ENCODE measurements at places on chromosomes 3 and 15.

DNA sequence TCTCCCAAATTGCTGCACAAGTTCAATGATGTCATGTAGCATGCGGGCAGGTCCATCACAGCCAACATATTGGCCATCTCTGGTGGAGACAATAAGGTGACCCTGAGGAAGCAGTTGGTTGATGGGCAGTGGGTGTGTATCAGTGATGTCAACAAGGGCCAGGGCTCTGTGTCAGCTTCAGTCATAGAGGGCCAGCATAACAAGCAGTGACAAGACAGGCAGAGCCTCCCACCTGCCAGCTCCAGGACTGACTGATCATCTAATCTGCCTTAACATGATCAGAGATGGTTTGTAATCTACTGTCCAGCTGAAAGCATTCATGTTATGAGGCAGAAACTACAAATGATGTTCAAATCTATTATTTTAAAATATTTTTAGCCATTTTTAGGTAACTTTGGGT is 62.3 kb downstream of the GLB1 start:
- no peak for DNase-seq

GRCh38 chr3:36911990-36912804 is 32.7 kb downstream of the TRANK1 start:
- peak; percentile 73 for DNase-seq

DNA sequence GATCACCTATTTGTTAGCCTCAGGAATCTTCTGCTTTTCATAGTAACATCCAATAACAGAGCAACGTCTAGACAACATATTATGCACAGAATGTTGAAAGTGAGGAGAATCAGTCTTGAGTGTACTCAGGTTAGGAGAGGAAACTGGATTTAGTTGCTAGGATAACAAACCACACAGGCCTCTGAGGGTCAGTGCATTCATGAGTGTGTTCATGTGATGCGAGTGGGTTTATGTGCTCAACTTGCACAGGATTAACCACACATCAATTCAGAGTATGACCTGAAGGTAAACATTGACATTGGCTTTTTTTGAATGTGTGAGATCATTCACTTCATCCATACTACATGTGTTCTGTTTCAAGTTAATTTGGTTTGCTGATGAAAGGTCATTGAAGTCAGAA is 287.6 kb downstream of the DIPK2A start:
- DNase-seq, result no peak

DNA sequence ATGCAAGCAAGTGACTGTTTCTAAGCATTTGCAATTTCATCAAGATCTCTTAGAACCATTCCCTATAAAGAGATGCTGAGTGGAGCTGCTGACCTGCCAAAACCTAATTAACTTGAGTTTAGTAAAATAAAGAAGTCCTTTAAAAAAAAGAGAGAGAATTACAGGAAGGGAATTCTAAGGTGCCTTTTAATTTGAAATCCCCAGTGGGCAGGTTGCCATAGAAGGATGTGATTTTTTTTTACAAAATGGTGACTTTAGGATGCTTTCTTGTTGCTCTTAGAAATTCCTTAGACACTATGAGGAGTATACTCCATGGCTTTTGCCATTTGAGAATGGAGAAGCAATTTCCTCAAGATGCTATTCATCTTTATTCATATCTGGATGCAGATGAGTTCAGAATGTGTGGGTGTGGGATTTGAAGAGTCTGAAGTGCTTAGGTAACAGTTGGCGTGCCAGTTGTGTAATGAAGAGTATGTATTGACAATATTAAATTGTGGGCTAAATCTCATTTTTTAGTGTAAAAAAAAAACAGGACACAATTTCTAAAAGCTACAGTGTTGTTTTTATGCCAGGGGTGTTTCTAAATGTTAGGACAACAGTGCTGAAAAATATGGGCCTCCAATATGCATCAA is 13.6 kb downstream of the LRRC3B start:
- DNase-seq, result no peak

- peak; percentile 62 for DNase-seq
Observed at GRCh38 chr3:37308247-37308646, 133.9 kb upstream of the LRRFIP2 start.

DNA sequence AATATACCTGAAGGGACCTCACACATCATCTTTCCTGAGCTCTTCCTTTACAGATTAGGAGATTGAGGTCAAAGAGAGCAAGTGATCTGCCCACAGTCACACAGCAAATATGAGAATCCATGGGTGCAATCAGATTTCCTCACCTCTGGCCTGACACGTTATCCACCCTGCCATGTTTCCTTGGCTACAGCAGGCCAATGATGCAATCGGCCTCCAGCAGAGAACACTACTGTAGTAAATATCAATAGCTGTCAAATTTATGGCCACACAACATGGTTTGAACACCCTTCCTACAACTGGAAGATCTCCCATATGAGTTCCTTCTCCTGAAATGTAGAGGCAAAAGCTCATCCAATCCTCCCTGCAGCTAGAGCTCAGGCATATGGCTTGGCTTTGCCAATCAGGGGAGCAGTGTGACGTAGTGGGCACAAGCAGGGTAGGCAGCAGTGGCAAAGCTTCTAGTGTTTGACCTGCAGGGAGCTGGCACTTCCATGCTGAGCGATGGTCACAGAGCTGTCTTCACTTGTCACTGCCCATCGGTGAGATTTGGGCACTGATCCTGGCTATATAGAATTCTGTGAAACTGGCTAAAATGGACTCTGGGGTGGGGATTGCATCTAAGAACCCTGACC is 271.3 kb downstream of the TJP1 start:
- DNase-seq, result no peak

DNA sequence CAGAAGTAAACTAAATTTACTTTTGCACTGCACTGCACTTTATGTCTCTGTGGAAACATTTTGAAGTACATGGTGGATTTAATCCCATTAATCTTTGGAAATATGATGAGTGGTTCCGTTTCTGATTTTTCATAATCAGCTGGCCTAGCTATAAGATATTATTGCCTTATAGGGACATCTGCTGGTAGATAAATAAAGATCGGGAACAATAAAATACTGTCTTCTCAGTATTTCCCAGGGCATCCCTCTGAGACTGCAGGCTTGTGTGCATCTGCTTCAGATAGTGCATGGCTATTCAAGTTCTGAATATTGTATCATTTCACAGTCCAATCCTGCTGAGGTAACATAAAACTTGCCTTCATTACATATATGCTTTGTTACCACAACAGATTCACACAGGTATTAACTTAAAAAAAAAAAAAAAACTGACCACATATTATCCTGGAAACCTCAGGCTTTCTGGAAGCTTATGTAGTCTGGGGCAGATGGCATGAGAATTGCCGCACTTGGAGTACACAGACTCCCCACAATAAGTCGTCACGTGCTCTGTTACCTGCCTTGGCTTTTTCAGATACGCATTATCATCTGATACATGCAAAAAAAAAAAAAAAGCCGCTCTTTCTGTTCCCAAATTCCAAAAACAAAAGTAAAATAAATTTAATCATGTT is 330.8 kb upstream of the AGTR1 start:
- DNase-seq, result peak; percentile 18

DNA sequence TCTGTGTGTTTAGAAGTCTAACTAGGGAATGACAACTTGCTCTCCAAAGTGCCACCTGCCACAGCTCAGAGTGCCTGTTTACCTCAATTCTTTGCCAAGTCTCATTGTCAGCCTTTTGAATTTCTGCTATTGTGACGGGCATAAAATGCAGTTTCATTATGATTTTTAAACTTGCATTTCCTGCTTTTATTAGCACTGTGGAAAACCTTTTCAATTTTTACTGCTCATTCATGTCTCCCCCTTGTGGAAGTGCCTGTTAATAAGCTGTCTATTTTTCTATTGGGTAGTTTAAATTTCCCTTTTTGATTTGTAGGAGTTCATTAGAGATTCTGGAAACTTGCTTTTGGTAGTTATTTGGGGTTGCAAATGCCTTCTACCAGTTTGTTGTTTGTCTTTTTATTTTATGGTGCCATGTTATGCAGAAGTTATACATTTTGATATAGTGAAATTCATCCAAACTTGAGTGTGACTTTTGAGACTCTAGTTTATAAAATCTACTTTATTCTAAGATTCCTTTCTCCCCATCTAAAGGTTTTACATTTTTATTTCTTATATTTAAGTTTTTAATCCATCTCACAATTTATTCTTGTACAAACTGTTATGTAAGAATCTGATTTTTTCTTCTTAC is 53.9 kb upstream of the FRMD4B start:
- peak; percentile 72 for DNase-seq

DNA sequence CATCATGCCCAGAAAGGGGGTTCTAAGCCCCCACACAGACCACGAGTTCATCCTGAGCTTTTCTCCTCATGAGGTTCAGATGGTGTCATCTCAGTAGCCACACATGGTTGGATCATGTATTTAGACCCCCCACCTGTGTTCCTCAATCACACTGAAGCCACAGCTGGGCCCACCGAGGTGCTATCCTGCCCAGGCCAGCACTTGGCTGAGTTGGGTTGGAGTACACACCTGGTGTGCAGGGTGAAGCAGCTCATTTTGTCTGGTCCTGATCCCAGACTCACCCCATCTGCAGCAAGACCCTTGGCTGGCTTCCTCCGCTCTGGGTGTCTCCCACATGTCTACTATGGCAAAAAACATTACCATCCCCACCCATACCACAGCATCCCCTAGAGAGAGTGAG is 41.9 kb downstream of the ACAA1 start:
- no peak for DNase-seq

DNA sequence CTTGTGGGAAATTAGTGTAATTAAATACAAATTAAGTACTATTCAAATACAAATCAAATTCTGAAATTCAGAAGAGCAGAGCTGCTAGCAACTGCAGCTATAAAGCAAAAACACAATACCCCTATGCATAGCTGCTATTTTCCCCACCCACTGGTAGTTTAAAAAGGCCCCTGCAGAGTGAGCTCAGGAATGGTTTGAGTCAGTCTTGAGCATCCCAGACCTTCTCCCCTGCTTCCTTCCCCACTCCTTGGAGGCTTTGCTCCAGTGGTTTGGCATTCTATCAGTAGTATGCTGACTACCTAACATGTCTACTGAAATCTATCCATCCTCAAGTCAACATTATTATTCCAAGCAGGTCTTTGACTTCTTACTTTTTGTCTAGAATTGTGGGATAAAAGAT is 53.0 kb downstream of the EFHB start:
- no peak for DNase-seq

DNA sequence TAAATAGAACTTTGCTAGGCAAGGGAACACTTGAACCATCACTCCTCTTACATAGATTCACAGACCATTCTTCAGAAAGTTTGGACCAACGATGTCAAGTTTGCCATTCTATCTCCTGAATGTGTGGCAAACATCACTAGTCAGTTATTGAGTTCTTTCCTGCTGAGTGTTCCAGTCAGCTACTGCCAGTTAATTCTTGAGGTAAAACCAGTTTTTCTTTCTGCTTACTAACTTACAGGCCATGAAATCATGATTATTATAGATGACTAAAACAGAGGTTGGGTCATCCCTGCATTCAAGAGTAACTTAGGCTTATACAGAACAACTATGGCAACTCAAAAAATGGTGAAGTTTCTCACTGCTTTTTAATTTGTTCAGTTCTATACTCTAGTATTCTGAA is 88.2 kb downstream of the AP4E1 start:
- no peak for DNase-seq

DNA sequence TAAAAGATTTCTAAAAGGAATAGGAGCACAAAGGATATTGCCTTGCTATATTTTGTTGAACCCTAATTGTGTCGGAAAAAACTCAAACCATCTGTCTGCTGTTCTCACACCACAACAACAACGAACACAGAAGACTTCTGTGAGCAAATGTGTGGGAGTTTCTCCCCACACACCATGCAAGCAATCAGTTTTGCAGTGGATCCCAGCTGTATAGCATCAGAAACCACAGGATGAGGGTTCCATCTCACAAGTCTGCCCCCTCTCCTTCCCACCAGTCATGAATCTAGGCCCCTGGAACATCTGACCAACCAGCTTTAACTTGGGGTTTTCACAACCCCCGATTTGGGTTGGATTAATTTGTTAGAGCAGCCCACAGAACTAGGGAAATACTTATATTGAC is 91.3 kb upstream of the SLC4A7 start:
- DNase-seq, result no peak

DNA sequence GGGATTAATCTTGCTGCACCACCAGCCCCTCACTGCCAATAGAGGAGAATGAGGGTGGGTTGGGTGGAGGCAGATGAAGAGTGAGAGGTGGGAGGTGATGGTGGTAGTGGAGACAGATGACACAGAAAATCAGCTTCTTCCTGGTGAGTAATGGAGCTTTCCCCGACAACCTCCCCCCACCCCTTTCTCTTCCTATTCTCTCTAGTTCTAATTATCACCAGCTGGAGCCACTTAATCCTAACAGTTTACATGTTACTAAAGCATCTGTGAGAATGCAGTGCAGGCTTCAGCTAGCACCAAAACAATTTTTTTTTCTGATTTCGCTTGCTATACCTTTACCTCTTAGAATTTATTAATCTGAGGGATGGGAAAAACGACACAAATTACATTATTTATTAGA is 116.1 kb upstream of the DNAJC19 start:
- no peak for DNase-seq

- DNase-seq, result no peak
Observed at GRCh38 chr15:78389738-78390137, 48.3 kb upstream of the IREB2 start.

DNA sequence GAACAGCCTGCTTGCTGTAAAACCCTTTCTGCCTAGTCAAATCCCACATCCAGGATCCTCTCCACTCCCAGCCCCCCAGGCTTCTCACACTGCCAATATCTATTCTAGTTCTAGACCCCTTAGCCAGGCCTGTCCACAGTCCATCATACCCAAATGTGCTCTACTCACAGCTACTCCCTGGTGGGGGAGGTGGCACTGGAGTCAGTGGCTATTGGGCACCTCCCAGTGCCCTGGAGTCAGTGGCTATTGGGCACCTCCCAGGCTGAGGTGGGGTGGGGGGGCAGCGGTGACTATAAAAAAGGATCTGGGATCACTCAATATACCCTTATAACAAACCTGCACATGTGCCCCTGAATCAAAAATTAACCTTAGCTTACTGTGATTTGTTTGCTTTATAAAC is 773 bp upstream of the DISP2 start:
- DNase-seq, result no peak

GRCh38 chr3:72380193-72380592 is 468.1 kb downstream of the SHQ1 start:
- DNase-seq, result no peak

DNA sequence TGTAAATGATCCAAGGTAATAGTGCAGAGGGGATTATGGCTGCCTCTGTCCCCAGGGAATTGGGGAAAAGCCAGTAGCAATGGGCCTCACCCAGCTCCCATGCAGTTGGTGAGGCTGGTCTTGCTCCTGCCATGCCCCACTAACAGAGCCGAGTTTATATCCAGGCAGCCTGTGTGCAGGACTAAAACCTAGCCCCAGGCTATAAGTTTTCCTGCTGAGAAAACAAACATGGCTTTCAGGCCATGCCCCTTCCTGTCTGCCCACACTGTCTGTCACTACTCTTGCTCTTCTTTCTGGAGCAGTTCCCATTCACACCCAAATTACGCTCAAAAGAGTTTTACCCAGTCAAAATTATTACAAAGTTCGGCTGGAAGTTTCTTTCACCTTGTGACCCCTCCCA is 73.5 kb upstream of the SPATA16 start:
- DNase-seq, result no peak

- DNase-seq, result no peak
Observed at GRCh38 chr3:156806698-156807097, 19.5 kb upstream of the LEKR1 start.

Measured in suppressor macrophage treated with lipopolysaccharide for 4 hours (primary cell).